ENCODE measurements at places on chromosomes 13 and 19.

- no peak for DNase-seq
Observed at GRCh38 chr13:38002606-38003005, 133.0 kb upstream of the TRPC4 start.

DNA sequence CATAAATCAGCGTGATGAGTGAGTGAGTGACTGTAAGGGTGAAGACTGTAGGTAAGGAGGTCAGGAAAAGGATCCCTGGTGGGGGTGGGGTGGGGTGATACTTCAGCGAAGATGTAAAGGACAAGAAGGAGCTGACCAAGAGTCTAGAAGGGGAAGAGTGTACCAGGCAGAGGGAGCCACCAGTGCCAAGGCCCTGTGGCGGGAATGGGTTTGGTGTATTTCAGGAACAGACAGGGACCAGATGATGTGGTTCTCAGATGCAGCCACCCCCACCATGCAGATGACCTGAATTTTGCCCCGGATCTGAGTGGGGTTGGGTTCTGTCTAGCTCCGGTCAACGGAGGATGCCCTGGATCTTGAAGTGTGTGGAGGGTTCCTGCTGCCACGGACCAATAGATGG is 30.1 kb upstream of the SLC7A10 start:
- DNase-seq: no peak

DNA sequence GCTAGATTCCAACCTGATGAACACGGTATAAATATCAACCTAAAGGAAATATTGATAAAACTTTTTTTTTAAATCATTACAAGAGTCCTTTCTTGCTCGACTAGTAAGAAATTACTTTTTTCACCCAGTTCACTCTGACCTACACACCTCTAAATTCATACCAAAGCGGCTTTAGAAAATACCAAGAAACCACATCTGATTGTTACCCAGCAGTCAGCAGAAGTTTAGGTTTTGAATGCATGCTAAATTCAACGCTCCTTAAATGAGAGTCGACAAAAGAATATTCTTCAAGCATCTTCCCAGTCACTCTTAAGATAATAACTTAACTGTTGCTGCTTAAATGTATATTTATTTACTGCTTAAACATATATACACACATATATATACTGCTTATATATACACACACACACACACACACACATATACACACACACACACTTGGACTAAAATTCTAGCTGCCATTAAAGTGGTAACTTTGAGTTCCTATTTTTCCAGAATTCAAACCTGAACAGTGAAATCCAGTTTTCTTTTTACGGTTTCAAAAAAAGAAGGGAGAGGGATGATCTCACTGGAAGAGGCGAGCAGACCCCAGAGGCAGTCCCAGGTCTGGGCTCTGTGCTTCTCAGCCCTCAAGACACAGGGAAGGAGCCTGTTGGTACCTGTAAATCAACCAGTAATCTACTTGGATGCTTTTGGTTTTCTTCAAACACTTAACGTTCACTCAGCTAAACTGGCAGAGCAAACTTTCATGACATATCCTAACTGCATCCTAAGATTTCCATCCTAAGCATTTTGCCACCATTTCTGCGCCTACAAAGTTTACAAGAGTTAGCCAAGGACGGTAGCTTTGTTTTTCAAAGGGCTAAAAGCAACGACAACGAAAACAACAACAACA is 1.7 kb downstream of the STK24 start:
- no peak for DNase-seq

DNA sequence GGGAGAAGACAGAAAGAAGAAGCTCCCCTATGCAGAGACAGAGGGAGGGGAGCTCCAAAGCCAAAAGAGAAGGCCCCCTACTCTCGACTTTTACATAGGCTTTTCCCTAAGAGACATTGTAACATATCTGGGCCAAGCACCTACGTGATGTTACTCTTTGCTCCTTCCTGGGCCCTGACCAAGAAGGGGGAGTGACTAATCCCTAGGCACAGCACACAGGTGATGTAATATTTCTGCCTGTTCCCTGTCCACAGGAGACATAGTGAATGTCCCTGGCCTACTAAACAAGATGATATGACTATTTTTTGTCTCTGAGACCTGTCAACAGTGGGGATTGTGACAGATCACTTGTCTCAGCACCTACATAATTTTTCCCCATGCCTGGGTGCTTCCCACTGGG is 15.9 kb upstream of the ZNF254 start:
- DNase-seq: no peak

DNA sequence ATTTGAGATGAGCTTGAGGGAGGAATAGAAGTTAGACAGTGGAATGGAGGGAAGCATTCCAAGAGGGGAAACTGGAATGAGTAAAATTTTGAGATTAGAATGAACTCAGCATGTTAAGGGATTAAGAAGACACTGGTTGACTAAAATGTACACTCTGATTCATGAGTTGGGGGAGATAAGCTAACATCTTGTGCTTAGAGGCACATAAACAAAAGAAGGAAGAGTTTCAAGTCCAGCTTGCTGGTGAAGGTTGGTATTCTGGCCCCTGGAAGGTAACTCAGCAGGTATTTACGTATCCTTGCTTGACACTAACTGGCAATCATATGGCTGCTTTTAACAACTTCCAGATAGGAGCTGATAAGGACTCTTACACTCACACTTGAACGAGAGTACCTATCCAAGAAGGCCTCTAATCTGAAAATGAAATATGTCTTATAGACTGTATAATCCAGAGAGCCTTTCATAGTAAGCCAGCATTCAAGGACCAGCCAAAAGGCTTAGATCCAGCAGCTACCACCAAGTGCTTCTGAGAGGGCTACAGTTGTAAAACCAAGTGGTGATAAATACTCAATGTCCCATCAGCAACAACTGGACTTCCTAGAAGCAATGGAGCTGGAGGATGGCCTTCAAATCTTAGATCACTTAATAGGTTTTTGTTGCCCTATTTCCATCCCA is 149.7 kb upstream of the SERP2 start:
- no peak for DNase-seq

- peak; percentile 82 for DNase-seq
Observed at GRCh38 chr19:54029930-54030490, 33.7 kb downstream of the VSTM1 start.

- no peak for DNase-seq
Observed at GRCh38 chr19:4930664-4931063, 21.4 kb downstream of the UHRF1 start.

DNA sequence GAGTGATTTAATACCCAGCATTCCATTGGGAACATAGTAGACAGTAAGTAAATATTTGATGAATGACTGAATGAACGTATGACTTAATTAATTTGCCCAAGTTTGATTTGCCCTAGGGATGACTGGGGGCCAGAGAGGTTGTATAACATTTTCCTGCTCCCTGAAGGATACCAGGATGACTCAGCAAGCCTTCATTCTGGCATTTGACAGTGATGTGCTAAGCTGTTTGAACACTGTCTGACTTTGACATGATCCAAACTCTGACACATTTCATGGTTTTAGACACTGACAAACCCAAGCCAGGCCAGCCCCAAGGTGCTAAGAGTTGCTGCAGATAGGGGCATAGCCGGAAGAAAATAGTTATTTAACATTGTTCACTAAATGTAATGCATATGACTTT is 53.4 kb upstream of the KLF12 start:
- DNase-seq: no peak

DNA sequence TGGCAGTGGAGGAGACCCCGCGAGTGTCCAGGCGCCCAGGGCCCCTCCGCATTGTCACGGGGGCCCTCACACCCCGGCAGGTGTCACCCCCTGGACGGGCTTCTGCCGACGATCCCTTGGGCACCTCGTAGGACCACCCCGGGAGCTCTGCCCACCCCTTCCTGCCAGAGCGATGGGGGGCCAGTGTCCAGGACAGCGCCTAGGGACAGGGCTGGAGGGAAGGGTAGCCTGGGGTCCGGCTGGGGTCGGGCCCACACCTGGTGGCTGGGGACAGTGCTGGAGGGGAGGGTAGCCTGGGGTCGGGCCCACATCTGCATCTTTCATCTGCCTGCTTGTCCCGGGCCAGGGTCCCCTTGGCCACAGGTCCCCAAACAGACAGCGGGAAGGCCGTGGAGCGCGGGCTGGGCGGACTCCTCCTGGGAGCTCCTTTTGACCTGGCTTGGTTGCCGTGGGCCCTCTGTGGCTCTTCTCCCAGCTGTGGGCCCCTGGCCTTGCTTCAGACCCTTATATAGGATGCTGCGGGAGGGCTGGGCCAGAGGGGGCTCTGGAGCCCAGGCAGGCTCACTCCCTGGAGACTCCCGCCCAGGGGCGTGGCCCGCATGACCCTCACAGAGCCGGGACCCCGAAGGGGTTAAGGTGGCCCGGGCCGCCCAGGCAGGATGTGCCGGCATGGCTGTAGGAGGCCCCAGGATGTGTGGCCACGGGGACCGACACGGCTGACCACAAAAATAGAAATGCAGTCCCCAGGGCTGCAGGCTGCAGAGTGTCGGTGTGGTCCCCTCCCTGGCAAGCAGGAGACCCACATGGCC is 74.1 kb upstream of the MCF2L start:
- no peak for DNase-seq

DNA sequence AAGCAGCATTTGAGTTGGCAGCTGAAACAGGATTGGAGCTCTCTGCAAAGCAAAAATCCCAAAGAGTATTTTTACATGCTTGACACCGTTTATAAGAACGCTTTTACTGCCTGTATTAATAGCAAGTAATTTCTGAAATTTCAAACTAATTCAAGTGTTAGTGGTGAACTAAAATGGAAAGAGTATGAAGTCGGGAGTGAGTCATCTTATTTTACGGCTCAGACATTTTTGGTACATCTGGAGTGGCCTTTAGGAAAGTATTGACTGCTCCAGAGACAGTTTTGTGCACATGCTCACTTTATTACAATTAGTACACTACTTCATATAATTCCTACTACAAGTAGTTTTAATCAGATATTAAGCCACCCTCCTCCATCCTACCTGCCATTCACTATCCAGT is 167.4 kb downstream of the SLITRK6 start:
- DNase-seq: no peak

DNA sequence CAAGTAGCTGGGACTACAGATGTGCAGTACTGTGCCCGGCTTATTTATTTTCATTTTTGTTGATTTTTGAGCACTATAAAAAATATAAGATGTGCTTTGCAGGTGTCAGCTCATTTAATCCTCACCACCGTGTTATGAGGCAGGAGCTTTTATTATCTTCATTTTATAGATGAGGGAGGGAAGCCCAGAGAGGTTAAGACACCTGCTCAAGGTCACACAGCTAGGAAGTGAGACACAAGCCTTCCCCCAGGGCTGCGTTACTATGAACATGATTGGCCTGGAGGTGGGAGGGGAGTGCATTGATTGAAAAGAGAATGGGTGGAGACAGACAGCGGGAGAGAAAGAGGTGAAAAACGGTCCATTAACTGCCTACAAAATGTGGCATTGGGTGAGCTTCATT is 7.2 kb downstream of the ANKRD24 start:
- no peak for DNase-seq

GRCh38 chr19:12779162-12779993 is 4.0 kb upstream of the HOOK2 start:
- DNase-seq: peak; percentile 95

- DNase-seq: no peak
Observed at GRCh38 chr19:15643387-15643786, 2.7 kb downstream of the CYP4F3 start.

- peak; percentile 93 for DNase-seq
Observed at GRCh38 chr19:45424191-45425058, 708 bp upstream of the ERCC1 start.

DNA sequence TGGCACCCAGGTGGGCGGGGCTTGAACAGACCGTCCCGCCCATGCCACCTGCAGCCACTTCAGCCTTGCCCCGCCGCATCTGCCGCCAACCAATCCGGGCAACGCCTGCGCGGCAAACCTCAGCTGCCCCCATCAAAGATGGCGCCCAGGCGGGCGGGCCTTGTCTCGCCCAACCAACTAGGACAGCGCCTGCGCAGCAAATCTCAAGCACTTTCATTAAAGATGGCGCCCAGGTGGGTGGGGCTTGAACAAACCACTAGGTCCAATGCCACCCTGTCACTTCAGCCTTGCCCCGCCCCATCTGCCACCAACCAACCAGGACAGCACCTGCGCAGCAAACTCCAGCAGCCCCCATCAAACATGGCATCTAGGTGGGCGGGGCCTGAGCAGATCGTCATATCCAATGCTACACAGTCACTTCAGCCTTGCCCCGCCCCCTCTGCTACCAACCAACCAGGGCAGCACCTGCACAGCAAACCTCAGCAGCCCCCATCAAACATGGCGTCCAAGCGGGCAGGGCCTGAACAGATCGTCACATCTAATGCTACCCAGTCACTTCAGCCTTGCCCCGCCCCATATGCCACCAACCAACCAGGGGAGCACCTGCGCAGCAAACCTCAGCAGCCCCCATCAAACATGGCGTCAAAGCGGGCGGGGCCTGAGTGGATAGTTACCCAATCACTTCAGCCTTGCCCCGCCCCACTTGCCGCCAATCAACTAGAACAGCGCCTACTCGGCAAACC is 1.4 kb downstream of the PEG3 start:
- DNase-seq: peak; percentile 77

- no peak for DNase-seq
Observed at GRCh38 chr19:49972841-49973240, 11.9 kb upstream of the SIGLEC11 start.

- no peak for DNase-seq
Observed at GRCh38 chr13:66640231-66640630, 589.9 kb downstream of the PCDH9 start.

DNA sequence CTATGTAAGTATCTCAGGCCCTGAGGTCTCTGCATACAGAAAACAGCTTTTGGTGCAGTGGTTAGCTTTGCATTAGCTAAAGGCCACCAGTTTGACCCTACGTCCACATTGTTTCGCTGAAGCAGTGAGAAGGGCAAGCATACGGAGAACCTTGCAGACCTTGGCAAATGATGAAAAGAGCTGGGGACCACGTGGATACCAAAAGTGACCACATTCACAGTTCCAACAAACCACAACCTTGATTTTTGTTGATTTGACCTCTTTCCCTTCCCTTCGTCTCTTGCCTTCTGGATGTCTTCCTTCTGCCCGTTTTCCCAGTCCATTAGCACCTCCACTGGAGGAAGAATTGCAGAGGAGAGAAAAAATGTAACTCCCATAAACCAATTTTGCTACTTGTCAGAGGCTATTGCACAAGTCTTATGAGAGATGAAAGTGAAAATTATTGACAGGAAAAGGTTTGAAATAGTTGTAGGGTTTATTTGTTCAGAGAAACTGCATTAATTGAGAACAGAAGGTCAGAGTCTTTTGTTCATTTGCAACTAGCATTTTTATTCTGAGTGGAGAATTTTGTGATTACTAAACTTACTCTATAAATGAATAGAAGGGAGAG is 293.9 kb upstream of the HTR2A start:
- no peak for DNase-seq

GRCh38 chr13:84821261-84821660 is 939.0 kb upstream of the SLITRK1 start:
- DNase-seq: no peak

All from fibroblast of pulmonary artery (primary cell).